ENCODE measurements at places on chromosomes 16 and 17.

- no peak for DNase-seq
These were observed 21.7 kb downstream of the PPL start for GRCh38 chr16:4915226-4915761.

DNA sequence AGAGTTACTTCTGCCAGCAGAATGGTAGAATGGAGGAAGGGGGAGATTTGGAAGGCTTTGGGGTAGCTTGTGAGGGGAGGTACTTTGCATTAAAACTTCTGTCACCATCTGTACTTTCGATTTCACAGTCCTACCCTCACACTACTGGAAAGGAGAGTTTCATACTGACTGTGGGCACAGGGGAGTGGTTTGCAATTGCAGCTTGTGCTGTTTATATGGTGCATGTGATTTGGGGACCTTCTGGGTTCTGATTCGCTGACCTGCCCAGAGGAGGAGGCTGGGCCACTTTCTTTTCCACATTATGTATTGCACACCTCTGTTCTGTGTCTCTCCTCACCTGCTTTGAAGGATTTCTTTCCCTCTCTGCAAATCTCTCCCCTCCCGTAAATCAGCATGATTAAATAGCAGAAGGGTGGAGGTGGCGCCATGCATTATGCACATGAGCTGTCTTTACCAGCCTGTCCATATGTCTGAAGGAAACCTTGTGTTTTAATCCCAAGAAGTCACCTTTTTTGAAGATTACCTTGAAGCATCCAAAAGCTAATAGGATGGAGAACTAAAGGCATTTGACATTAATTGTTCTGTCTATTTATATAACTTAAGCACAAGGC is 90.9 kb downstream of the RBFOX1 start:
- no peak for DNase-seq

- DNase-seq = no peak
These were observed 28.8 kb upstream of the XYLT2 start for GRCh38 chr17:50317121-50317520.

- DNase-seq = peak; percentile 91
These were observed 31.5 kb downstream of the RBL2 start for GRCh38 chr16:53465606-53466280.

DNA sequence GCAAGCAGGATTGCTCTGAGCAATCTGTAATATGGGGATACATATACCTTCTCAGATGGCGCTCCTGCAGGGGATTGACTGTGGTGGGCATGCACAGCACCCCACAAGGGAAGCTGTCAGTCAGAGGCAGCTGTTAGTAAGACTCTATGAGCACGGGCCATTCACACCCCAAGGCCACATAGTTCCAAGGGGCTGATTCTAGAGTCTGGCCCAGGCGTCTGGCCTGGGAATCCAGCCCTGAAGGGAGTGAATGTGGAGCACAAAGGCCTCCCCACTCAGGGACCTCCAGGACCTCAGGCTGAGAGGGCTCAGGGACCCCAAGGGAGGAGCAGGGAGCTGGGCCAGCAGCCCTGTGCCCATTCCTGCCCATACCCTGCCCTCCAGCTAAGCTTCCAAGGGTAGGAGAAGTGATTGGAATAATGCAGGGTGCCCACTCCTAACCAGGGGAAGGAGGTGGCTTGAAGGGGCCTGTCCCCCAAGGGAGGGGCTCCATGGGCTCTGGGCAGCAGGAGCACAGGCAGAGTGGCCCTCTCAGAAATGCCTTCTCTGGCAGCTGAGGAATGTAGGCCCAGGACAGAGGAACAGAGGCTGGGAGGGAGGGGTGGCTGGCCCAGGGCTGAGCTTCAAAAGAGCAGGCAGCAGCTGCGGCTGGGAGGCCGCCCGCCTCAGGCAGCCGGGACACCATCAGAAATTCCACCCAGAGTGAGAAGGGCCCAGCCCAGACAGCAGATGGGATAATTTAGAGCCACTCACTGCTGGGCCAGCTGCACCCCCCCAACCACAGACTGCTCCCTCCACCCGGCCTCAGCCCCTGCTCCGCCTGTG is 48.9 kb upstream of the MRPS23 start:
- DNase-seq = no peak

GRCh38 chr17:33560165-33560564 is 267.1 kb upstream of the ASIC2 start:
- DNase-seq = no peak

GRCh38 chr17:7403043-7403726 is 712 bp downstream of the TMEM256 start:
- peak; percentile 9 for DNase-seq

GRCh38 chr17:33531311-33531710 is 238.2 kb upstream of the ASIC2 start:
- no peak for DNase-seq

DNA sequence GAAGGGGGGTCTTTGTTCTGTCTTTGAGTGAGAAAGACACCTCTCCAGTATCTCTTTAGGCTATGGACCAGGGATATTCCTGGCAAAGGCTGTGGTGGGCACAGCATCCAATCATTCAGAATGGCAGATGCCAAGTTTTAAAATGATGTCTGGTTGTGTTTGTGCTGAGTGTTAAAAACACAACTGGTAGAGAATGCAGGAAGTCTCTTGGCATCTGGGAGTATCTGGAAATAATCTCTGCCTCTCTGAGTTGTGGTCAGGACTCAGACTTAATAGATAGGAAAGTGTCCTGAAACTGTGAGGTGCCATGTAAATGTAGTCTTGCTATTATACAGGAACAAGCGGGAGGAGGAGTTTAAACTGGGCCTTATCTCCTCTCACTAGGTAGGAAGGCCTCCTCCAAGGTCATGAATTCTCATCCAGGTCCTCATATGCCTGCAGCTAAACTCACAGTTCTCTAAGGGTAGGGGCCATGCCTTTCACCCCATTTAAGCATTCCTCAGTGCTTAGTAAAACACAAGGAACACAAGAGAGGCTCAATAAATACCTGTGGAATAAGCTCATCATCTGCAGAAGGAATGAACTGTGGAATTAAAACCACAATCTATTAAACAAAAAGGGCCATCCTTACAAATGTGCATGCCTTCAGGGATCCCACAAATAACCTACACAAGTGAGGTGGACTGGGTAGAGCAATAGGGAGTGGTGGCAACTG is 317.6 kb downstream of the CBLN1 start:
- no peak for DNase-seq

DNA sequence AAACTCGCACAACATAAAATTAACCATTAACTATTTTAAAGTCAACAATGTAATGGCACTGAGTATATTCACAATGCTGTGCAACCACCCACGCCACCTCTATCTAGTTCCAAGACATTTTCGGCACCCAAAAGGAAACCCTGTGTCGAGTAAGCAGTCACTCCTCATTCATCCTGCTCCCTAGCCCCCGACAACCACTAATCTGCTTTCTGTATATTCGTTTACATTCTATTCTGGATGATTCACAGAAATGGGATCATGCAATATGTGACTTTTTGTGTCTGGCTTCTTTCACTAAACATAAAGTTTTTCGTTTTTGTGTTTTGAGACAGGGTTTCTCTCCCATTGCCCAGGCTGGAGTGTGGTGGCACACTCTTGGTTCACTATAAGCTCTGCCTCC is 42.2 kb upstream of the HAPSTR1 start:
- no peak for DNase-seq

GRCh38 chr17:27985306-27985705 is 57.2 kb upstream of the NLK start:
- peak; percentile 36 for DNase-seq

GRCh38 chr16:87652799-87653198 is 50.5 kb downstream of the JPH3 start:
- DNase-seq = no peak

DNA sequence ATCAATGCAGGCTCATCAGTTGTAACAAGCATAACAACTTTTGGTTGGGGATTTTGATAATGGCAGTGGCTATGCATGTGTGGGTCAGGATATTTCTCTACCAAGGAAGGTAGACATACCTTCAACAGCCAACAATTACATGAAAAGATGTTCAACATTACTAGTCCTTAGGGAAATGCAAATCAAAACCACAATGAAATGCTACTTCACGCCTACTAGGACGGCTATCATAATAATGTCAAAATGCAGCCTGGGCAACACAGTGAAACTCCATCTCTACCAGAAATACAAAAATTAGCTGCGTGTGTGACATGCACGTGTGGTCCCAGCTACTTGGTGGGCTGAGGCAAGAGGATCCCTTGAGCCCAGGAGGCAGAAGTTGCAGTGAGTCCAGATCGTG is 7.3 kb upstream of the SLC5A10 start:
- no peak for DNase-seq

GRCh38 chr16:28285649-28286048 is 6.7 kb upstream of the SBK1 start:
- no peak for DNase-seq

GRCh38 chr17:70171159-70171558 is 1.8 kb downstream of the KCNJ2 start:
- no peak for DNase-seq

- DNase-seq = peak; percentile 71
These were observed 14.9 kb downstream of the CDH16 start for GRCh38 chr16:66903544-66904427.

- DNase-seq = no peak
These were observed 28.3 kb upstream of the ZNF469 start for GRCh38 chr16:88354229-88355092.

DNA sequence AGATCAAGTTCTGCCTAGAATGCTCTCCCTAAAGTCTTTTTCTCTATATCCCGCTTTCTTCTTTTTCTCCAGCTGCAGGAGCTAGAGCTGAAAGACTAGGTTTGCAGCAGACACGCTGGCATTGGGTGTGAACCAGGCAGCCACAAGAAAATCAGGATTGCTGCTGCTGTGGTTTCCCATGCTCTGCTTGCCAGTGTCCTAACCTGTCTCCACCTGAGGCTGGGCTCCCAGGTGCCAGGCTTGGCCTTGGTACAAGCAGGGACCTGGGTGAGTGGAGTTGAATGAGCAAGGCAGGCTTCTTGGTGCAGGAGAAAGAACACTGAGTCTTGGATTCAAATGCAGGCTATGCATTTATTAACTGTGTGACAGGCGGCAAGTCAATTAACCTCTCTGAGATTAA is 440.3 kb upstream of the MAF start:
- DNase-seq = no peak

- DNase-seq = no peak
These were observed 54.9 kb upstream of the CHMP6 start for GRCh38 chr17:80936723-80937122.

DNA sequence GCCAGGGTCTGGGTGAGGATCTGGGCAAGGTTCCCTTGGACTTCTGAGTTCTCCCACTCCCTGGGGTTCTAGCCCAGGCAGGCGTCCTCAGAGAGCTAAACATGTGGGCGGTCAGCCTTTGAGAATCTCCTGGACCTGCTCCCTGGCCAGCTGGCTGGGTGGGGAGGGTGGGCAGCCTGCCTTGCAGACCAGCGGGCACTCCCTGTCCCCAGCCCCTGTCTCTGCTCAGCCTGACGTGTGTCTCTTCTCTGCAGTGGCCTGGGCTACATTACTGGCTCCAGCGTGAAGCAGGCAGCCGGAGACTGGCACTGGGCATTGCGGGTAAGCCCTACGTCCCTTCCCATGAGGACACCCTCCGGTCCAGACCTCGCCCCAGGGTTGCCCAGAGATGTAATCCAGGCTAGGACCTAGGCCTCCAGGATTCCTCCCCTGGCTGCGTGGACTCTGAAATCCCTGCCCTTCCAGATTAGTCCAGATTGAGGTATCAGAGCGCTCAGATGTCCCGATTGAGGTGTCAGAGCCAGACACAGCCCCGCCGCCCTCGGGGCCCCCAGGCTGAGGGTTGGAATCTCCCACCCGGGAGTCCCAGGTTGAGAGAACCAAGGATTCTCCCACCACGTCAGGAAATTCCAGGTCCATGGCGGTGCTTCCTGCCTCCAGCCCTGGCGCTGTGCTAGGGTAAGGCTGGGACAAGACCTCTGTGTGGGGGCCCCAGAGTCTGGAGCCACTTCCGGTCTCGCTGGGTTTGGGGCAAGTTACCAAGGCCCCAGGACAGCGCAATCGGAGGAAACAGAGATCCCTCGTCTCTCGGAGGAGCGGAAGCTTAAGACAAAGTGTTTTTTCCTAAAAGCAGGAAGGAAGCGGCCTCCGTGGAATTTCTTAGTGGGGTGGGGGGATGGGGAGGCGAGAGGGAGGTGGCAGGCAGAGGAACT is 24.1 kb downstream of the MYBBP1A start:
- no peak for DNase-seq

- DNase-seq = peak; percentile 66
These were observed 623 bp downstream of the E4F1 start for GRCh38 chr16:2223942-2224486.

GRCh38 chr17:57985675-57985974 is 2.4 kb downstream of the VEZF1 start:
- DNase-seq = no peak

DNA sequence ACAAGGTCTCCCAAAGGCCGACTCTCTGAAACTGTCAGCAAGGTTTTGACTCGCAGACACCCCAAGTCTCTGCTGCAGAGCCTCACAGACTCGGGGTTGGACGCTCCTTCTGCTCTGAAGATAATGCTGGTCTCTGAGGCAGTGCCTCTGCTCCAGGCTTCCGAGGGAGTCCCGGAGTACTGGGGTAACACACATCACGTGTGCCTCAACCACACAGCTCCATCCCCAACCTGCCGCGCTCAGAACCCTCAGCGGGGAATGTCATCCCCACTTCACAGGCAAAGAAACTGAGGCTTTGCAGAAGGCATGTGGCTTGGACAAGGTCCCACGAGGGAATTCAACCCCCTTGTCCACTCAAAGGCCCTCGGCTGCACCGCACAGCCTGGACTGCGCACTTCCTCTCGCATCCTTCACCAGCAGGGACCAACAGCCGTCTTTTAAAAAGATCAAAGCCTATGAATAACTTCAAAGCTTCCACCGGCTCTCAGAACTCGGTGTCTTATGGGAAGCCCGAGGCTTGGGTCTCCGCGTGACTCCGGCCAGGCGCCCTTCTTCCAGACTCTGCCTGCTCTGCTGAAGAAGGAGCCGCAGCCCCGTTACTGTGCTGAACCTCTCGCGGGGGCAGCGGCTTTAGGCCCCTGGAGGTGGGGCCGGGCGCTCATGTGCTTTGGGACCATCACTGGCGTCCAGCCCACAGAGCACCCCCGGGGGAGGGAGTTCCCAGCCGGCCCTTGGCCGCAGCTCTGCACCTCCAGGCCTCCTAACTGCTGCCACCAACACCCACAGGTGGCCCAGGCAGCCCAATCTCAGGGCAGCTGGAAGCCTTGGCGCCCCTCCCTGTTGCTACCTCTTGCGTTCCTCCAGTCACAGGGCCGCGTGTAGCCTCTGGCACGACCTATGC is 2.2 kb downstream of the TMEM204 start:
- no peak for DNase-seq
